Mesothelial cell of epicardium (in vitro differentiated cells): ENCODE measurements at places on chromosomes 3 and 15.
A peak's percentile ranks its signal among the peaks of the same experiment; 100 is the strongest.

- no peak for DNase-seq
Measured at GRCh38 chr15:56042982-56043980, 49.9 kb upstream of the NEDD4 start.

GRCh38 chr3:41138146-41138545 is 61.2 kb upstream of the CTNNB1 start:
- DNase-seq: no peak

DNA sequence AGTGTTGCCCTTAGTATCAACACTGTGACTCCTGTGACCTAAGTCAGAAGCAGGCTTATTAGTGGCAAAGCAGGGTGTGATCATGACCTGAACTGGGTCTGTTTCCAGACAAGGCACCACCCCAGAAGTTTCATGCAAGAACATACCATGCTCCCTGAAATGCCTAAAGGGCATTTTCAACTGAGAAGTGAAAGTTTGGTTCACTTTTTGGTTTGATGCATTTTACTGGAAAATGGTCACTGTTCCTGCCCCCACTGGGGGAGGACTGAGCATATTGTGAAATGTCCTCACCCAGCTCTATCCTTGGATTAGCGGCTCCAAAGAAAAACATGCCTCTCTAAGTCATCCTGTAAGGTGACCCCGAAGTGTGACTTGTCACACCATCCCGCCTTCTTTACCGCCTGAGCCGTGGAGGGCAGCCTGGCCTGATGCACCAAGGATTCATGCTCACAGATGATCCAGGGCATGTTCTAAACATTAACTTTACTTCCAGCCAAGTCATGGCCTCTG is 3.1 kb upstream of the FAM240A start:
- DNase-seq: no peak

- DNase-seq: no peak
Measured at GRCh38 chr3:86961297-86961696, 29.7 kb downstream of the VGLL3 start.

DNA sequence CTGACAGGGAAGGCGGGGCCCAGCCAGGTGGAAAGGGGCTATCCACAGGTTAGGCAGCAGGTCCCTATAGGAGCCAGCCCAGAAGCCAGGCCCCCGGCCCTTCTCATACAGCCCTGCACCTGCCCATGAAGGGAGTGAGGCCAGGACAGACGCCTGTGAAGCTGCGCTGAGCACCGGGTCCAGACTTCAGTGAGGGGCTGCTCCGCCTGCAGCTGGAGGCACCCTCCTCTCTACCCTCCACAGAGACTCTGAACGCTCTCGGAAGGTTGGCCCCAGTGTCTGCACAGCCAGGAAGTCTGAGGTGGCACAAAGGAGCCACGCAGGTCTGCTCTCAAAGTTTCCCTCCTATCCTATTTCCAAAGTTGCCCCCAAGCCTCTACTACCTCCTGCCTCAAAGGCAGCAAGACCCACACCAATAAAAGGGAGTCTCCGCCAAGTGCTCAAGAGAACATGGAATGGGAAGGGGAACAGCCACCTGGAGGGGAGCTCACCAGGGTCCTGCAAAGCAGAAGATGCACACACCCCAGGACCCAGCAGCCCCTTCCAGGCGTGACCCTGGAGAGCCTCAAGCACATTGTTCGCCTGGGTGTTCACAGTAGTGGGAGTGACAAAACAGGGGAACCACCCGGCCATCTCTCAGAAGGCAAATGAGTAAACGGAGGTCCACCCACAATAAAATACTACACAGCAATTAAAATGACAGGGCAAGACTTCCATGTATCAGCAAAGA is 19.5 kb downstream of the XXYLT1 start:
- DNase-seq: no peak

DNA sequence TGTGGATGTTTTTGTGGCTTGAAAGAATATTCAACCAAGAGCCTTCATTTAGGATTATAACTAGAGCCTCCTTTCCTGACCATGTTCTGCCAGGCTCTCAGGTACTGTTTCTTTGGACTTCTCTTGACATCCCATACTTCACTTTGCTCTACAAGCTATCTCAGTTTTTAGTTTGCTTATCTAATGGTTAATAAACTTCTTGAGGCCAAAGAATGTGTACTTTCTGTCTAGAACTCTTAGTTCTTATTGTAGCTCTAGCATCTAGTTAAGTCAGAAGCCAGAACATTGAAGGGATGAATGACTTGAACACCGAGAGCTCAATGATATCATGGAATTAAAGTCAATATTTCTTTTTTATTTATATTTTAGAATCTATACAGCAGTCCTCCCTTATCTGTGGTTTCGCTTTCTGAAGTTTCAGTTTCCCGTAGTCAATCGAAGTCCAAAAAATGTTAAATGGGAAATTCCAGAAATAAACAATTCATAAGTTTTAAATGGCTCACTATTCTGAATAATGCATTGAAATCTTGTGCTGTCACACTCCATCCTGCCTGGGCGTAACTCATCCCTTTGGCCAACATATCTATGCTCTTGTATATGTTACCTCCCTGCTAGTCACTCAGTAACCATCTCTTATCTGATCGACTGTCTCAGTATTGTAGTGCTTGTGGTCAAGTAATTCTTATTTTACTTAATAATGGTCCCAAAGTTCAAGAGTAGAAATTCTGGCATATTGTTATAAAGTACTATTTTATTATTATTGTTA is 368.6 kb upstream of the RBMS3 start:
- DNase-seq: no peak

- DNase-seq: peak; percentile 36
Measured at GRCh38 chr15:67914537-67915460, 75.0 kb upstream of the RNU6-1 start.

GRCh38 chr3:128863560-128863959 is 15.9 kb upstream of the ACAD9 start:
- DNase-seq: no peak

DNA sequence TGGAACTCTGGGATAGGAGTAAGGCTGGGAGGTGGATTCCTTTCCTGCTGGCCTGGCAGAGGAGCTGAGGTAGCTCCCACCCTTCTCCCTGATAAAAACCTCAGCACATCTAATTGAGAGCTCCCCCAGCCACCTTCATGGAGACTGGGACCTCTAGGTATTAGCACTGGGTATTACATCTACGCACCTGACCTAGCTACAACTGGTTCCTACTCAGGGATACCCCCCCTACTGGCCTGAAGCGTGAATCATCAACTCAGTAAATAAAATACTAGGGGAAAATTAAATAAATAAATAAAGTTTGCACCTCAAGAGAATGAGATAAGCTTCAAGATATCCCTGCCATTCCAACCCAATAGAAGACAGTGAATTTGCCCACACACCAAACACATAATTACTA is 140.4 kb downstream of the NEK10 start:
- DNase-seq: no peak

GRCh38 chr15:98289747-98290146 is 329.2 kb downstream of the ARRDC4 start:
- no peak for DNase-seq

DNA sequence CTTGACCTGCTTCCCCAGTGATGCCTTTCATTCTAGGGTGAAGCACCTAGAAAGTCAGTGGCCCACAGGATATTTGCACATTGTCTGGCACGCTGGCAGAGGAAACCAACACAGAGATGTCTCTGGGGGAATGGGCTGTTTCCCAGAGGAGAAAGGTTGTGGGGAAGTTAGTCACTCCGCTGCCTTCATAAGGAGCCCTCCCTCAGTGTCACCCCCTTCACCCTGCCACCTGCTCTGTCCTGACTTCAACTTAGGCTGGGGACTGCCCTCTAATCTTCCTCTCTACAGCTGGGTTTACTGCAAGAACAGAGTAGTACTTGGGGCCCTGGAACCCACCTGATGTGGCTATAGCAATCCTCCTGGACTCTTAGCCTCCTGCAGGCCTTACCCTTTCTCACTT is 5.7 kb downstream of the KLHDC8B start:
- no peak for DNase-seq

GRCh38 chr3:36944641-36945270 is at the start of gene TRANK1:
Gene TRANK1, minus strand, starts transcription at chr3:36945054. Its CDS starts 245 bp downstream, at chr3:36944809.
- peak; percentile 51 for DNase-seq

DNA sequence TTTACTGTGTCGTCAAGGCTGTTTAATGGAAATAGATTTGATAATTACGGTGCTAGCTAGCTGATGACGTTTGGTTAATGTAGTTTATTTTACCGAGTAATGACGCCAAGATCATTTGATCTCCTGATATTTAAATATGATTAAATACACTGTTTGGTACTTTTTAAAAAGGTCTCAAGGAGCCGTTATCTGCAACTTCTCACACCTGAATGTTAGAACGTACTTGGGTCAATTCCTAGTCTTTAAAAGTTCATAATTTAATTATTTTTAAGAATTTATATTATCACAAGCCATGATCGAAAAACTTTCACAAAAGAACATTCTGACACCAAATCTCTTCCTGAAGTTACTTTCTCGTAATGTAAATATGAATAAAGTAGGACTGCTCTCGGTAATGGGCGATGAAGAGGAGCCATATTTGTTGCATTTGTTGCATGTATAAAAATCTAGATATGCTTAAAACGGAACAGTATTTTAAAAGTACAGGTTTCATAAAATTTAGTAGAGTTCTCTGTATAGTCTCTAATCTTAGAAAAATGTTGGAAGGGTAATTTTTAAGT is 16.2 kb upstream of the CHD2 start:
- DNase-seq: no peak

- no peak for DNase-seq
Measured at GRCh38 chr3:101195951-101196713, 124.2 kb downstream of the IMPG2 start.

DNA sequence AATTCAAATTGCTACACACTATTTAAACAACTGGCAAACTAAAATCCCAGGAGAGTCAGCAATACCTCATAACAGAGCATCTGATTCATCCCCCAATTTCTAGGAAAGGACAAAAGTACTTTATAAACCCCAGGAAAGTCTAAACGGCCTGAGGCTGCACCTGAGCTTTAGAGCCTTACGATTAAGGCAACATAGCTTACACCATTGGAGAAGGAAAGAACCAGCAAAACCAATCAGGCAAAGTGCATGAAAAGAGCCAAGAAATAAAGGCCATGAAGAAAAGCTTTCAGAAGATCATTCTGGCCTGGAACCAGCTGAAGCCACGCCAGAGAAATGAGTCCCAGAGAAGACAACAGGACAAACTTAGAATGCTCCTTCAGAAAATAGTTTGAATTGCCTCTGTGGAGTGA is 48.1 kb downstream of the PTPN9 start:
- DNase-seq: no peak

DNA sequence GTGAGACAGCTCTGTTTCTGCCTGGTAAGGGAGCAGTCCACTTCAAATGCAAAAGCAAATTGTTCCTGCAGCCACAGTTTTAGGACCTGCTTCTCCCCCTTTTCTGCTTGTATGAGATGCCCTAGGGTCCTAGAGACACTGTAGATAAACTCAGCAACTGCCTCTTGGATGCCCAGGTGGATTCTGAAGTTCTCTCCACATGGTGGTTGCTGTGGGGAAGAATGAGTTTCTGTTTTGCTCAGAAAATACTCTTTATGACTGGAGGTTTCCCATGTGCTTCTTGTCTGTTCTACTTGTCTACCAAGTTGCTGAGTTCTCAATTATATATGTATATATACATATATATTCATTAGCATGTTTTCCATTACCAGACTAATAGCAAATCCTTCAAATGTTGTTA is 5.6 kb upstream of the ZNF80 start:
- no peak for DNase-seq

DNA sequence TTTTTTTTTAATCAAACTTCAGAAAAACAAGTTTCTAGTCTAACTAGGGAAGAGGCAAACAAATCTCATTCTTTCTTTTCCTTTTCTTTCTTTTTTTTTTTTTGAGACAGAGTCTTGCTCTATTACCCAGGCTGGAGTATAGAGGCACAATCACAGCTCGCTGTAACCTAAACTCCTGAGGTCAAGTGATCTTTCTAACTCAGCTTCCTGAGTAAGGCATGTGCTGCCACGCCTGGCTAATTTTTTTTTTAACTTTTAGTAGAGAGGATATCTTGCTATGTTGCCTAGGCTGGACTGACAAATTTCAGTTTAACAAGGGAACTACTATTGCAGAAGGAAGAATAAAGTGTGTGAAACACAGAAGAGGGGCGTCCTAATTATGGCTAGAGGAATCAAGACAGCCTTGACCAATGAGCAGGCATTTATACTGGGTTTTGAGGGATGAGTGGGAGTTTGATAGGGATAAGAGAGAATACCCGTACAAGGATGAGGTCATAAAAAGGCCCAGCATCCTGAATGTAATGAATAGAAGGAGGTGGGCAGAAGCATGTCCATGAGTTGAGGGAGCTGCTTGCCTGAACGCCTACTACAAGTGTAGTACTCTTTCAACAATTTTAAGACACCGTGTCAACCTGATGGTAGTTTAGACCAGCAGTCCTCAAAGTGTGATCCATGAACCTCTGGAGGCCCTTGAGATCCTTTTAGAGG is 6.7 kb upstream of the ZFAND6 start:
- no peak for DNase-seq

- DNase-seq: no peak
Measured at GRCh38 chr3:25593001-25593400, 71.7 kb downstream of the TOP2B start.

GRCh38 chr3:48285675-48286074 is 44.8 kb downstream of the ZNF589 start:
- no peak for DNase-seq

GRCh38 chr15:42314818-42315217 is 41.6 kb upstream of the TMEM87A start:
- DNase-seq: no peak

DNA sequence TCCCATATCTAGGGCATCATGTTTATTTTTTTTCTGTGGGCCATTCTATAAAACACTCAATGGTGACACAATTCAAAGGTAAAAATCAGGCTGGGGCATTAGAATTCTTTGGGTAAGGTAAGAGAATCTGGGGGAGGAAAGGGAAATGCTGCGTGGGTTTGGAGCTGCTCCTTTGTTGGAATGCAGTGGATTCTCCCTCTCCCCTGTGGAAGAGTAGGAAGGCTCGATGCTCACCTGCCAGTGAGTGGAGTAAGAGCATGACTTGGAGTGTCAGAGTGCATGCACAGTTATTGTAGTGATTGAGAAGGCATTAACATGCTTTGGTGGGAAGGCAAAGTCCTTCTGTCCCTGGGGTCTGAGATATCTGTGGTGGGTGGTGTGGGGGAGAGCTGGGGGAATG is 280.0 kb downstream of the PDCD6IP start:
- no peak for DNase-seq

DNA sequence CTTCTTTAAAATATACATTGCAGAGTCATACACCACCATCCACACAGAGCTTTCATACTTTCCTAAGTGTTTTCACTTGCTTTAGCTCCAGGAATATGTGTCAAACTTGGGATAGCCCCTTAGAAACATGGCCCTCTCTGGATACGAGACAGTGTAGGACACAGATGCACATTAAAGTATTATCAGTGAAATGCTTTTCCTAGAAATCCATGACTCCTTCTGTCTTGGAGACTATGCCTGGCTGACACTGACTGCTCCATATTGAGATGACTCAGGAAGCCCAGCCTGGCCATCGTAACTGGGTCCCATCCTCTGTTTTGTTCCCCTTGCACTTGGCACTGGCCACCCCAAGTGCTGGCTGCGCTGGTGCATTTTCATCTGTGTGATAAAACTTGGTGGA is 204.8 kb downstream of the PDZRN3 start:
- no peak for DNase-seq
